ENCODE measurements at places on chromosomes 2 and 18.

DNA sequence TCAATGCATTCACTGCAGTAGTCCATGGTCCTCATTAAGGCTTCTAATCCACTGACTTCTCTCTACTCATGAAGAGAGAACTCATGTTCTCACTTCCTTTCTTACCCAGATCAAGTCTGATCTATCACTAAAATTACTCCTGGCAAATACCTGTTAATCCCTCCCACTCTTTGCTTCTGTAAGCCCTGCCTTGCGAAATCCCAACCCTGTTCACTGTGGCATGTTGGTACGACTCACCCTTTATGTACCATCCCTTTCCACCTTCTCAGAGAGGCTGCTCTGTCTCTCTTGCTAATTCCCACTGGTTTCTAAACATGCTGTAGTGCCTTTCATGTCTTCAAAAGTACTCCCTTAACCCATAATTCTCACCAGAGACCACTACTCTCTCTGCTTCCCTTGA lies 272.2 kb upstream of the ACVR2A start:
- no peak for DNase-seq

- no peak for DNase-seq
Measured at GRCh38 chr2:6392966-6393365, 472.7 kb downstream of the CMPK2 start.

DNA sequence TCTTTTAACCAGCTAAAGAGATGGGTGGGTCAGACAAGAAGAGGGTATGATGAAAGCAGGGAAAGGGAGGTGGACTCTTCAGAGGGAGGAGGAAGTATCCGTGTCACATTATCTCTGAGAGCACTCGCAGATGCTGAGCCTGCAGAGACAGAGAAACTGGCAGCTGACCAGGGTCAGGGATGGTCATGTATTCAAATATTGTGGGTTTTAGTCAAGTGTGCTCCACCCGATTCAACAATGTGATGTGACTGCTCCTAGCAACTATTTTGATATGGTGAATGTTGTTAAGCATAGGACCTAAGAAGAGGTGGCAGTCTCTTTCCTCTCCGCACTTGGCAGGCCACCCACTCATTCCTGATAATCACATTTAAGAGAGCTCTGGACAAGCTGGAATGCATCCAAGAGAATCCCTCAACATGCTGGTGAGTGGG lies 1.3 kb upstream of the CLIP4 start:
- DNase-seq: no peak

DNA sequence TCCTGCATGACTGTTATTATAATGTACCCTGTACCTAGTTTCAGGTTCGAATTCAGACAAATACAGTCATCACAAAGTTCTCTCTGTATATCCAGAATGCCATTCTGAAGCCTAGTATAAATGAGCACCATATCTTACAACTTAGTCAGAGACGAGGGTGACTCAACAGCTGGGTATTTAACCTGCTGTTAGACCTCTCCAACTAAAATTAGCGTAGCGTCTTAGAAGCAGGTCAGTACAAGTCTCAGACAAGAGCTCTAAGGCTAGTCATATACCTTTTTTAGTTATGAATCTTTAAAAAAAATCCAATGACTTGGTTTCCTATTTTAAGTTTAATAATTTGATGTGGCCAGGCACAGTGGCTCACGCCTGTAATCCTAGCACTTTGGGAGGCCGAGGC lies 74.1 kb downstream of the CABYR start:
- DNase-seq: no peak

- DNase-seq: no peak
Measured at GRCh38 chr2:128347171-128347558, 28.5 kb upstream of the HS6ST1 start.

- DNase-seq: no peak
Measured at GRCh38 chr2:221458578-221458977, 113.5 kb downstream of the EPHA4 start.

- DNase-seq: no peak
Measured at GRCh38 chr18:27967913-27968824, 208.8 kb downstream of the CDH2 start.

DNA sequence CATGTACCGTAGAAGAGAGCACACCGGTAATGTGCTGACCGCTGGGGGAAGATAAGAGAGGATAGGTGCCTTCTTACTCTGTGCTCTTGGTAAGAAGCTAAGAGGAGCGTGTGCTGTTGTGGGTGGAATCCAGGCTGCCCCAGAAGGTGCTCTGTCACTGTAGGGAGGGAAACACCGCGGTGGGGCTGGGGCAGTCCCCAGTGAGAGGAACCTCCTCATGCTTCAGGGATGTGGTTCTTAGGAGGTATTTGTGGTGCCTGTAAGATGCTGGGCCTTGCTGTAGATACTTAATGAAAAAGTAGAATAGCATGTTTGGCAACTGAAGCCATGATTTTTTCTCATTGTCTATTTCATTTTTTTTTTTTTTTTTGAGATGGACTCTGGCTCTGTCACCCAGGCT lies 1.1 kb downstream of the COLEC11 start:
- DNase-seq: no peak

DNA sequence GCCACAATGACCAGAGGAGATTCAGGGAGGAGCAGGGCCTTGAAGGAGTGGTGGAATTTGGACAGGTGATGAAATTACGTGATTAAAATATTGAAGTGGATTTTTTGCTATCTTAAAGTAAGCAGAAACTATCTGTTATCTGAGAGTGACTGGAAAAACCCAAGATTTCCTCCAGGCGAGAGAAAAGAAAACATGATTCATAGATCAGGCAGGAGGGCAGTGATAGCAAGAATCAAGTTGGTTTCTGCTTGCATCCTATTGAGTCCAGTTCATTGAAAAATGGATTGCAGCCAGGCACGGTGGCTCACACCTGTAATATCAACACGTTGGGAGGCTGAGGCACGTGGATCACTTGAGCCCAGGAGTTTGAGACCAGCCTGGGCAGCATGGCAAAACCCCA lies 127.8 kb downstream of the NXPH2 start:
- no peak for DNase-seq

DNA sequence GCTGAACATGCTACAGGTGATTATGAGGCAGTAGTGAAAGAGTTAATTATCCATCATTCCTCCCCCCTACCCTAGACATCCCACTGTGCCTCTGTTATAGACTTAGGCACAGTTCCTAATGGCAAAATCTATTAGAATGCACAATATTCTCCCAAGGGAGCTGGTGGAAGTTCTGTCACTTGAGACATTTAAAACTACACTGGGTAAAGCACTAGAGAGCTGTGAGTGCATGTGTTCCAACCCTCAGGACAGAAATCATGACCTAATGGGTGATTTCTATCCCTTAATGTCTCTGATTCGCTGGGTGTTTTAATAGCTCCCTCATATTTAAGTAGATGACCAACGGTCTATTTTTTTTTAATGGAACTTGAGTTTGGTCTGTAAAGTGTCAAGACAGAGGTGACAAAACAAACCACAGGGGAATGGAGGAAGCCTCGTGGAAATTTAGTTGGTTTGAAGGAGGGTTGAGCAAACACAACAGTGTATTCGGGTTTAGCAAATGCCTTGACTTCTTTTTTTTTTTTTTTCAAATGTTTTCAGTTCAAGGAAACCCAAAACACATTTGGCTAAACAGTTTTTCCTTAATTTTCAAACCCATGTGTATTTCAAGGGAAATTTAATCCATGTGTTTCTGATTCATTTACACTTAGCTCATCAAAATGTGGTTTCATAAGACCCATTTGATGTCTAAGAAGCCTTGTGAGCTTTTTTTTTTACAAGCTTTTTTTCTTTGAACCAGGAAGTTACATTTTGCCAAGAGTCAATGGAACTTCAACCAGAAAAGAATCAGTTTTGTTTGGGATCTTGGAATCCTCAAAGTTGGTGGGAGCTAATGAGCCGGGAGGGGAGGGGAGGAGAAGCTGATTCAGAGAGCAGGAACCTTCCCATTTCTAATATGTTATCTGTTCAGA lies 665.1 kb upstream of the ZEB2 start:
- no peak for DNase-seq

DNA sequence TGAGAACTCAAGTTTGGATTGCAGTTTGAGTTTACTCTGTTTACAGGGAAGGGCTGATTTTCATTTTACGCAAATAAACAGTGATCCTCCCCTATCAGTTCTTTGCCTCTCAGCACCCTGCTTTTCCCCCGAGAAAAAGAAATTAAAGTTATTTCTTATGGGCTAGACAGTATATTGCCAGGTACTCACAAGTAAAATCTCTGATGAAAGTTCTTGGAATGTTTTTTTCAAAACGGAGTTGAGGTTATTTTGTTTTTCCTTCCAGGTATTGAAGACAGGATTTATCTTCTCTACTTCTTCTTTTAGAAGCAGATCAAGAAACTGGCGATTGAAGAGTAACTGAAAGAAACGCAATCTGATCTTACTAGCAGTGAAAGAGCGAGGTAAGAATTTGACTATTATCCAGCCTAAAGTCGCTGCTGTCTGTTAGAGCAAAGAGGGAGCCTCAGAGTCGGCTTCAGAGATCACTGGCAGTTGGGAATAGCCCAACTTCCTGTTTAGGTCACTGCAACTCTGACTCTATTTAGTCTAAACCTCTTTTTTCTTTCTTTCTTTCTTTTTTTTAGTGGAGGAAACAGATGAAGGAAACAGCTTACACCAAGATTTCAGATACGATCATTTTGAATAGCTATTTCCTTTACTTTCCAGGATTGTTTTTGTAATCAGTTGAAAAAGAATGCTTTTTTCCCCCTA lies at the start of gene TFPI:
Gene TFPI, minus strand, starts transcription at position 425 of the 693 bp plus-strand sequence. CDS start 50,667 bp downstream, outside the sequence.
- DNase-seq: no peak

GRCh38 chr2:211751848-211752247 lies 786.8 kb downstream of the ERBB4 start:
- no peak for DNase-seq

DNA sequence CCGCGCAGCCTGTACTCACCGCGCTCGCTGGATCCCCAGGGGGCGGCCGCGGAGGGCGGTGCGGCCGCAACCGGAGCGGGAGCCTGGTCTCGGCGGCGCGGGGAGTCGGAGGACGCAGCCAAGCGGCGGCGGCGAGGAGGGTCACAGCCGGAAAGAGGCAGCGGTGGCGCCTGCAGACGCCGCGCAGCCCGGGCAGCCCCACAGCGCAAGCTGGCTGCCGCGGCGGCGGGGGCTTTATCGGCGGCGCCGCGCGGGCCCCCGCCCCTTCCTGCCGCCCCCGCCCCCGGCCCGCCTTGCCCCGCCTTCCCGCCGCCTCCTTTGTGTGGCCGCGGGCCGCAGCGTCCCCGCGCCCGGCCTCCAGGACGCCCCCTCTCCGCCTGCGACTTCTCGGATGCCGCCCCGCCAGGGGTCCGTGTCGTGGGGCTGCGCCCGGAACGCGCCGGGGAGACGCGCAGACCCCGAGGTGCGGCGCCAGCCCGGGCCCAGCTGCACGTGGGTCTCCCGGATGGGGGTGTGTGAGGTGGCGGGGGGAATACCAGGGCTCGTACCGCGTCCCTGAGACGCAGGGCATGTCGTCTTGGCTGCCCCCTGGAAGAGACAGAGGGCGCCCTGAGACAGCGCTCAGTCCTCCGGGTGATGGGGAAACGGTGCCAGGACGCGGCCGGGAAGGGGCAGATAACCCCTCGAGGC lies at the start of gene SERPINE2:
Gene SERPINE2, minus strand, starts transcription at position 207 of the 690 bp plus-strand sequence. CDS start 37,386 bp downstream, outside the sequence.
- DNase-seq: peak; percentile 79

- DNase-seq: no peak
Measured at GRCh38 chr2:100292022-100292580, 30.2 kb downstream of the LONRF2 start.

DNA sequence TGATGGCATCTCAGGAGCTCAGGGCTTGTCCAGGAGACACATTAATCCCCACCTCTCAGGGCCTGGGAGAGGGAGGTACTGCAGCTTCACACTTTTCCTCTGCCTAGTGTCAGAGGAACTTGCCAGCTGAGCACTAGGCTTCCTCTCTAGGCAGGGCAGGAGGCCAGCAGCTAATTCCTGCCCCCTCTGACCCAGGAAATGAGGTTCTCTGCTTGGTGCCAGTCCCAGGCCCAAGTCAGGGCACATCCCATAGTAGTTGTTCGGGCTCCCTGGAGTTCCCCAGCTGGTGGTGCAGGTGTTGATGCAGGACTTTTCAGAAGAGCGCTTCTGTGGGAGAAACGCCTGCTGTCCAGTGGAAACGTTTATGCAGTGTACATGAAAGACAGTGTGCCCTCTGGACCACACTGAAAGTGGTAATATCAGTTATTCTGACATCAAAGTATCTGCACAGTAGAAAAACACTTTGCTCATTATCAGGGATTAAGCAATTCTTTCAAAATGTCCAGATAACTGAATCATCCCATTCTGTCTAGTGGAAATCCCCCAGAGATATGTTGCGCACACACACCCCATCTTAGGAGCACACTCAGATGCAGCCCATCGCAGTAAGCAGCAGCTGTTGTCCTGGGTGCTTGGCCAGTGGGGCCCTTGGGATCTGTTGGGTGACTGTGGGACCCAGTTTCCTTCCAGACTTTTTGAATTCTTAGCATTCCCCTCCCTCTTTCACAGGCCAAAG lies 17.8 kb upstream of the SCLY start:
- no peak for DNase-seq

DNA sequence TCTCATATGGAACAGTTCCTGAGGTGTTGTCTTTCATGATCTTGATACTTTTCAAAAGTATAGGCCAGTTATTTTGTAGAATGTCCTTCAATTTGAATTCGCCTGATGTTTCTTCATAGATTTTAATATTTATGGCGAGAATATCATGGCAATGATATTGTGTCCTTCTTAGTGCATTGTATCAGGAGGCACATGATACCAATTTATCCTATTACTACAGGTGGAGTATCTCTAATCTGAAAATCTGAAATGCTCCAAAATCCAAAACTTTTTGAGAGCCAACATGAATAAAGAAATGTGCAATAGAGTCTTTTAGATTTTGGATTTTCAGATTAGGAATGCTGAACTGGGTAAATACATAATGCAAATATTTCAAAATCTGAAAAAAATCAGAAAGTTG lies 216.6 kb upstream of the LYPD1 start:
- no peak for DNase-seq

GRCh38 chr2:54482715-54483114 lies 26.6 kb downstream of the SPTBN1 start:
- DNase-seq: no peak

GRCh38 chr2:203040966-203041521 lies 26.4 kb downstream of the NBEAL1 start:
- no peak for DNase-seq

GRCh38 chr2:219300022-219300421 lies 9.2 kb downstream of the PTPRN start:
- no peak for DNase-seq

DNA sequence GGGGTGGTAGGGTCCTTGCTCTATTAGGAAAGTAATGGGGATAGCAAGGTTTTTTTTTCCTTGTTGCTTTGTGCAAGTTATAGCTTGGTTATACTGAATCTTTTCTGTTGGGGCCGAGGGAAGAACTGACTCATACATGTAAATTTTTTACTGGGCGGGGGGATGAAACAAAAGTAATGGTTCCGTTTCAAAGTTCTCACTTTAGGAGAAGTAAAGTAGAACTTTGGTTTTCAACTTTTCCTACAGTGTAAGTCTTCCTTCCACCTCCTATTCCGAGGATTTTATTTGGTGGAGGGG lies 1.1 kb downstream of the AFTPH start:
- no peak for DNase-seq

DNA sequence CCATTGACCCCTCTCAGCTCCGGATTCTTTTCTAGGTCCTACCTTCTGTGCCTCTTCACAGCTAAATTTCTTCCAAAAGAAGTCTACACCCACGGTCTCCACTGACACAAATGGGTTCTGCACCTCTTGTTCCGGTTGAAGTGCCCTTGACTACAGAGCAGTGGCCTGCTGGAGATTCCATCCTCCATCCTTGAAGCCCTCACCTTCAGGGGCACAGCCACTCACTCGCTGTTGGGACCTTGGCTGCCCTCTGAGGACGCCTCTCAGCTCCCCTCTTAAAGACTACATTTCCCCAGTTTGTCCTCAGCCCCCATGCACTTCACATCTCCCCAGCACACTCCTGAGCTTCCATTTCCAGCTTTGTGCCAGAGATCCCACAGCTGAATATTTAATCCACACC lies 226.3 kb downstream of the ATAD2B start:
- no peak for DNase-seq

Measured in midbrain (tissue), 1 donor.